ENCODE measurements at places on chromosomes 1 and 21.

DNA sequence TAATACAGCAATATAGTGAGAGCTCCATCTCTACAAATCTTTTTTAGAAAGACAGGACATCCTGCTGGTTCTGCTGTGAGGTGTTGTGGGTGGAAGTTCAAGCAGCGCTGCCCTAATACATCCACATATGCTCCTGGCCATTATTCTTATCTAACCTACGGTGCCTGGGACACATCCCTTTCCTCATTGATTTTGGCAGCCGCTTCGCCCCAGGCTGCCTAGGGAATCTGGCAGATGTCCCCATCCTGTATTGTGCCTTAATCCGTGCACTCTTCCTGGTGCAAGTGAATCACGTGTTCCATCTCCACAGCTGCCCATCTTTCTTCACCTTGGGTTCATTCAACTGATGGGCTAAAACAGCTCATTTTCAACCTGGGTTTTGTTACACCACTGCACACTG, 3.1 kb upstream of the UBE2G2 start:
- no peak for DNase-seq

DNA sequence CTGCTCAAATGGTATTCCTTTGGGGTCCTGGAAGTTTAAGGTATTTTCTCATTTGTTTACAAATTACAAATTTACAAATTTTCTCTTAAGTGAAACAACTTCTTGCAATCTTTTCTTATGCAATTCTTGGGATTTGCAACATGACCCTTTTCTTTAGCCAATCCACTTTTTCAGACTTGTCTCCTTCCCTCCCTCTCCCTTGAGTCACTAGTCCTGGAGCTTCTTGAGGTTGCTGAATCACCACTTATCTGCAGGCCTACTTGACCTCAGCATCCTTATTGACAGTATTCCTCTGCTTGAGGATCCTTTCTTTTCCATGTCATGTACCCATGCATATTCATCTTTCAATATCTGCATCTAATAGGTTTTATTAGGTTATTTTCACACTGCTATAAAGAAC, 302.8 kb upstream of the ADAMTS5 start:
- no peak for DNase-seq

DNA sequence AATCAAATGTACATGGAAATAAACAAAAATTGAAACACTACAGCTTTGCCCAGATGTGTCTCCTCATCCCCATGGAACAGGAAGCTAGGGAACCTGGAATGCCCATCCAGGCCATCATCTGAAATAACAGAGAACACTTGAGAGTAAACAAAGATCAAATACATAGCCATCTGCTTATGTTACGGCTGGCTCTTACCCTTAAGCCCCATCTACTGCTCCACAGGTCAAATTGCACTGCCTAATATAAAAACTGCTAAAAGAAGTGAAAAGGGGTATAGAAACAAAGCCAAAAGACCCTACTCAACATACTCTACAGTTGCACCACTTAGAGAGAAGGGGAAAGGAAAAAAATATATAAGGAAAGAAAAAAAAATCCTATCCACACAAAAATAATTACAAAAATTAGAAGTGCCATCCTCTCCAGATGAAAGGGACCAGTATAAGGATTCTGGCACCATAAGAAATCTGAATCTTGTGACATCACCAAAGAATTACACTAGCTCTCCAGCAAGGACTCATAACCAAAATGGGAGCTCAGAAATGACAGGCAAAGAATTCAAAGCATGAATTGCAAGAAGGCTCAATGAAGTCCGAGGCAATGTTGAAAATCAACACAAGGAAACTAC, 26.9 kb downstream of the OR6Y1 start:
- DNase-seq: no peak

- DNase-seq: no peak
Observed at GRCh38 chr1:183699616-183700160, 46.6 kb upstream of the APOBEC4 start.

DNA sequence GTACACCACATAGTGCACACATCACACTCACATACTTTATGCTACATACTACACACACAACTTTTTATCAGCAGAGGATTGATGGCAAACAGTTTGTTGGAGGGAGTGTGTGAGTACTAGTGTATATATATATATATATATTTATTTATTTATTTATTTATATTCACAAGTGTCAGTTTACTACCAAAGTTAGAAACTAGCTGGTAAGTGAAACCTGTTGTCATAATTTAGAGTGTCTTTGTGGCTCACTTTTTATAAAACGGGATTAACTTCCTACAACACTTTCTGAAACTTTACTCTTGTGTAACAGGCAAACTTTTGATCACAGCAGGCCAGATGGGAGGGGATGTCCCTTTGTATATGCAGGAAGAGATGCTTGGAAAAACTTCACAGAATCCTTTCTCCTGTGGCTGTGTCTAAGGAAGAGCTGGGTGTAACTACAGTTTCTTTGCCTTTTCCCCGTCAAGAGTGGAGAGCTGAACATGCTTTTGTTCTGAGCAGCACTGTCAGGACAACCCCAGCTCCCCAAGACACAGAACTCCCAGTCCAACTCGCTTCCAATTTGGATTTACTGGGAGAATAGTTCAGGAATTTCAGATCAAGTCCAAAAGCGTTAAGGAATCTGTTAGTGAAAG, 1.9 kb upstream of the SAMD13 start:
- no peak for DNase-seq

GRCh38 chr1:108830119-108831008, 26.5 kb downstream of the AKNAD1 start:
- DNase-seq: no peak

GRCh38 chr21:37587635-37588177, 221.1 kb downstream of the DYRK1A start:
- no peak for DNase-seq

Data from NCI-H1436 treated with DMSO at 0.1 percent for 48 hours (cell line).